Right ventricle myocardium superior (tissue), 1 donor: ENCODE measurements at places on chromosomes 7 and 10. TPM values are rescaled to one million over a fixed set of nuclear protein-coding genes. Genes with fewer than 3 reads are reported as not detected.

Gene RPA3
- 22.9 TPM for total RNA-seq

Gene ELN
- total RNA-seq = 33.2 TPM

Gene CPA2
- total RNA-seq = not detected

DNA sequence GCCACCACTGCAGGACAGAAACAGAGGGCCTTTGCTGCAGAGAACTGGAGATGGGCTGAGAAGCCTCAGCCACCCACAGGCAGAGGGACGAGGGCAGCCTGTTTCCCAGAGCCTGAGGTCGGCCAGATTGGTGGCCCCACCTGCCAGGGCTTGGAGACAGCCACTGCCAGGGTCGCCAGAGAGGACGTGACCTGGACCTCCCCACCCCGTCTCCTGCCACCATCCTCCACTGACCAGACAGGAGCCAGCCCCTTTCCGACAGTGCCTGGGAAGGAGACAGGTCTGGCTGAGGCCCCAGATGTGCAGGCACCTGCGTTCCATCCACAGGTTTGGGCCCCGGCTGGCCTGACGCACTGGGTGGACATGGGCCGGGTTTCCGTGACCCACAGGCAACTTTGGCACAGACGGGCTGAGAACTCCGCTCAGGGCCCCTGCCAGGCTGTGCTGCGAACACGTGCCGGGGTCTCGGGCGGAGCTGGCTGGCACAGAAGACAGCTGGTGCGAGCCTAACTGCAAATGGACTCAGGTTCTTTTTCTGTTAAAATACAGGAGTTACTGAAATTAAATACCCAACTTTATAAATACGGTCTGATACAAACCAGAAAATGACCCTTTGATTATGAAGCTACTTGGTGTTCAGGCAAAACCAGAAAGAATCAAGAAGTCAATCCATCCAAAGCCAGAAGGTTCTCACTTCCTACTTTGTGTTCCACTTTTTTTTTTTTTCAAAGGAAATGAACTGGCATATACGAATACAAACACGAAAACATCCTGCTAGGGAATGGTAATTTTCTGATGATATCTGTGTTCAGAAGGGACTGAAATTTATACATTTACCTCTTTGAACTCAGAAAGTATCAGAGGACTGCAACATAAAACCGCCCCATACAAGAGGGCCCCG is 6.9 kb downstream of the COX19 start:
- DNase-seq = no peak

DNA sequence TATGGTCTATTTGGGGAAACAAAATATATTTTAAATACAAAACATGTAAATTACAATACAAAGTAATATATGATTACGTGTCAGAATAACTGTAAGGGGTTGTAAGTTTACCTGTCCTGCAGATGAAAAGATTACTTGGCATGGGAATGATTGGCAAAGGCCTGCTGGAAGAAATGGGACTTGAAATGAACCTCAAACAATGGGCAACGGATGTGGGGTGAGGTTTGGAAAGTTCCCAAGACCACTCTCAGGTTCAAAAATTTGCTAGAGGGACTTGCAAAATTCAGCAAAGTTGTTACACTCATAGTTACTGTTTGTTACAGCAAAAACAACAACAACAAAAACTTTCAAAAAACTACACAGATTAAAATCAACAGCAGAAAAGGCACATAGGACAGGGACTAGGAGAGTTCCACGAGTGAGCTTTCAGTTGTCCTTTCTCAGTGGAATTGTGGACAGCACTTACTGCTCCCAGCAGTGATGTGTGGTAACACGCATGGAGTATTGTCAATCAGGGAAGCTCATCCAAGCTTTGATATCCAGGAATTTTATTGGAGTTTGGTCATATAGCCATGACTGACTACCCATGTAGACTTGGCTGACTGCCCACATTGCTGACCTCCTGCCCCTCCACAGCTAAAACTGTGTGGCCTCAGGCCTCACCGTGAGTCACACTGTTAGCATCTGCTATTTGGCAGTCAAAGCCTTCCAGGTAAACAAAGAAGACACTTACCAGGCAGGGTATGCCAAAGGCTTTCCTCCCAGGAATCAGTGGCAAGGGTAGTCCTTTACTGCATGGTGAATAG is 43.8 kb downstream of the EXOC6 start:
- DNase-seq = no peak

DNA sequence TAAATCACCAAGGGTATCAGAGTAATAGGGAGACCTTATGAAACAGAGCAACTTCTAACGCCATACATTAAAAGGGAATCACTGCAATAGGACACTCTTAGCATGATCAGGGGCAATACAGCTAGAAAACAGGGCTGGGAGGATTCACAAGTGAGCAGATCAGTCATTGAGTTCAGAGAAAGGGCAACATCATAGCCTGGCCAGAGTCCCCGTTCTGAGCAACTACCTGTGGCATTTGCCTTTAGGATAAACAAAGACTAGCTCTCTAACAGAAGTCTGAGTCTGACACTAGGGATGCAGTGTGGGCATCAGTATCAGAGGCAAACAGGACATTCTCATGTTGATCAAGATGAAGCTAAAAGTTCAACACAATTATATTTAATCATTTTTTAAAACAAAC is 297.9 kb downstream of the DGKB start:
- no peak for DNase-seq

GRCh38 chr7:128935342-128935730 is 2.4 kb upstream of the IRF5 start:
- DNase-seq = peak; percentile 10
